ENCODE measurements at places on chromosomes 6 and 20. TPM values are rescaled to one million over a fixed set of nuclear protein-coding genes. Genes with fewer than 3 reads are reported as not detected.

- DNase-seq = no peak
Measured at GRCh38 chr6:148590883-148591282, 155.9 kb upstream of the UST start.

DNA sequence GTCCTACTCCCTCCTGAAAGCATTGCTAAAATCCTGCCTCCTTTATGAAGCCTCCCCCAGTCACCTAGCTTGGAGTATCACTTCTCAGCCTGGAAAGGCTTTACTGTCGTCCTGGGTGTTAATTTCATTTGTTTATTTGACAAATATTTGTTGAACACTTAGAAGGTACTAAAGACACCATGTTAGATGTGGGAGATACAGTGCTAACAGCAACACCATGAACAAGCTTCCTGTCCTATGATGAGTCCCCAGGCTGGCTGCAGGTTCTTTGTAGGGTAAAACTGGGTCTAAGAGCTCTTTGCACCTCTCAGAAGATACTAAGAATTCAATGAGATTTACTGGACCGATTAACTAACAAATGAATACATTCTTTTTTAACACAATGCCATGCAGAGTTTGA is 109.2 kb upstream of the TMEM170B start:
- DNase-seq = no peak

- DNase-seq = no peak
Measured at GRCh38 chr6:32439602-32440214, at the start of gene HLA-DRA. HLA-DRA (plus strand) TSS chr6:32439887; CDS start chr6:32439951, 64 bp downstream.

CAGE1 gene
- total RNA-seq = not detected

DNA sequence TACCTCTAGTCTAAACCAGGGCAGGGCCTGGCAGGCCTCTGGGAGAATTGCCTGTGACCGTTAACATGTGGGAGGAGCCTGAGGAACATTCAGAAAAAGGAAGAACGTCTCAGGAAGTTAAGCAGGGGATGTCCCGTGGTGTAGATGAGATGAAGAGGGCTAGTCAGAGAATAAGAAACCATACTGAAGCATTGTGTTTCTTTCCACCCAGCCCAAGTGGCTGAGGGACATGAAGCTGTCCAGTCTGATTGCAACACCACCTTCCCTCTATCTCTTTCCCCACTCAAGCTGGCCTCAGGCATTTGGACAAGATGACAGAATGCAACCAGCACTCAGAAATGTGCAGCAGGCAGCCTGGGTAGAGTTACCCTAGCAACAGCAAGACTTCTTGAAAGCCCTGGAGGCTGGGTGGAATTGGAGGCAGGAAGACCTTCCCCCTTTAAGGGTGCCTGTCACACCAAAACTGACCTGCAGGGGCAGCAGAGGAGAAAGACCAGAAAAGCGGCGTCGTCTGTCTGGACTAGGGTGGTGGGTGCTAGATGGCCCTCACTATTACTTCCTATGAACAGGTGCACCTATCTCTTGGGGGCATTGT is 186.1 kb downstream of the UNC5CL start:
- no peak for DNase-seq

Data from breast epithelium (tissue), 4 donors.